CD4-positive, alpha-beta T cell treated with Interleukin-21 for 1 hour (primary cell): ENCODE measurements at places on chromosomes 16 and 17.

GRCh38 chr16:89031715-89032659 is 55.0 kb upstream of the CBFA2T3 start:
- peak; percentile 71 for DNase-seq

GRCh38 chr17:6596081-6596480 is 39.7 kb upstream of the PITPNM3 start:
- no peak for DNase-seq

- DNase-seq, result no peak
Observed at GRCh38 chr16:20364051-20364450, 11.5 kb upstream of the UMOD start.

DNA sequence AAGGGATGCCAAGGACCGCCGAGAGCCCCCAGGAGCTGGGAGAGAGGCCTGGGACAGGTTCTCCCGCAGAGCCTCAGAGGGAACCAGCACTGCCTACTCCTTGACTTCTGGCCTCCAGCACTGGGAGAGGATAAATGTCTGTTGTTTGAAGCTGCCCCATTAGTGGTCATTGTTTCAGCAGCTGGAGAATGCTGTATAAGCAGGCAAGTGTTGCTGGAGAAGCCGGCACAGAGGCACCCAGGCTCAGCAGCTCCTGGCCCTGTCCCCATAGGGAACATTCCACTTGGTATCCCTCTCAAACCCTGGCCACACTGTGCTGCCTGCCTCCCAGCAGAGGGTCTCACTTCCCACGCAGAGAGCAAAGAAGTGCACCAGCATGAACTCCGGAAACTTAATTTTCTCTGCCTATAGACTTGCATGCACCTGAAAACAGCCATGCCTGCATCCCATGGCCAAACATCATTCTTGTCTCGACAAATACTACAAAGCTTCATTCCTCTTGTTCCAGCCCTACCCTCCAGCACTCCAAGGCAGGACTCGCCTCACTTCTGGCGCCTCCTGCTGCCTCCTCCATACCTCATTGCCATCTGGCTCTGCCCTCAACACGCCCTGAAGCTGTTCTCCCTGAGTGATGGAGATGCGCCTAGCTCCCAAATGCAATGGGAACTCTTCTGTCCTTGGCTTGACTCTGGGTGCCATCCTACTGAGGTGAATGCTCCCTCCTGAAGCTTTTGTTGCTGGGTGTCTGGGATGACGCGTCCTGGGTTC is 88.1 kb downstream of the DNAH17 start:
- no peak for DNase-seq

DNA sequence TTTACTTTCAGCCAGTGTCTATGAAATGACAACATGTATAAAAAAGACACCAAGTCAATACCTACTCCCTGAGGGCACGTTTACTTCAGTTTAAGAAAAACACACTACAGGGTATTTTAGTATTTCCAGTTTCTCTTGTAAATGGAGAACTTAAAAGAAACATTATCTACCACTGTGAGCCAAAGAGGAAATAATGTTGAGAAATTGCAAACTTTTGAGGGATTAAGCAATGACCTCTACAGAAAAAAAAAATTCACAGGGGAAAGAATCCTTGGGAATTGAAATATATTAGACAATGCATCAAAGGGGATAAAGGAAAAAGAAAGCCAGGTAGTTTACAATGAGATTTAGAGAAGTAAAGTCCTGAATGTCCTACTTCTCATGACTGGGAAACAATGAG is 126.0 kb downstream of the KCNJ2 start:
- no peak for DNase-seq

GRCh38 chr17:22517716-22518115 is 825.4 kb downstream of the KCNJ18 start:
- DNase-seq, result no peak

DNA sequence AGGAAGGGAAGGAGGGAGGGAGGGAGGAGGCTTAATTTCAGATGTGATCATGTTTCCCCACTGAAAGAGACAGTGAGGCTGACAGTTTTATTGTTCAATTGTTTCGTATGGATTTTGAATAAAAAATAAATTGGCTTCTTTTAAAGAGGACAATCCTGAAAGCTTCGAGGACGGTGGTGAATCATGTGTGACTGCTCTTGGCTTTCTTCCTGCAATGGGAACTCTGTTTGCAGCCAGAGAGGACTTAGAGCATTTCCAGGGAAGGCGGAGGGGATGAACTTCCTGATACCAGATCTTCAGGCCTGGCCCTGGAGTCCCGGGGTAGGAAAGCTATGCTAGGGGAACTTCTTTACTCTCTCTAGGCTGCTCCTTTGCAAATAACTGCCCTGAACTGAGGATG is 72.8 kb upstream of the C16orf82 start:
- no peak for DNase-seq

- DNase-seq, result no peak
Observed at GRCh38 chr16:50826797-50827316, 85.0 kb downstream of the CYLD start.

- no peak for DNase-seq
Observed at GRCh38 chr17:60395508-60396065, 3.7 kb upstream of the USP32 start.

DNA sequence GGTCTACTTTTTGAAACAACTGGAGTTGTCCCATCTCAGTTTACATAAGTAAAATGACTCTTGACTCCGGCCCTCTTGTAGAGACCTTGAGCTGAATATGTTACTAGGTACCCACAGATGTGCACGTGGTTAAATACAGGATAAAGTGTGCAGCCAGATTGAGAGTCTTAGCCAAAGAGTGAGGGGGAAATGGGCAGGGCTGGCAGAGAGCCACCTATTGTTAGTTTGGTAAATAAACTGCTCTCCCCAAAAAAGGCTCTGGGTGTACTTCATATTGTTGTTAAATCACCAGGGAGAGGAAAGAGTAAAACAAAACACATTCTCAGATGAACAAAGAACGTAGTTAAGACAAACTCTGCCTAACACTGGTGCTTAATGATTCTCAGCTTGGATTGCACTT is 20.3 kb downstream of the G6PC1 start:
- DNase-seq, result no peak

DNA sequence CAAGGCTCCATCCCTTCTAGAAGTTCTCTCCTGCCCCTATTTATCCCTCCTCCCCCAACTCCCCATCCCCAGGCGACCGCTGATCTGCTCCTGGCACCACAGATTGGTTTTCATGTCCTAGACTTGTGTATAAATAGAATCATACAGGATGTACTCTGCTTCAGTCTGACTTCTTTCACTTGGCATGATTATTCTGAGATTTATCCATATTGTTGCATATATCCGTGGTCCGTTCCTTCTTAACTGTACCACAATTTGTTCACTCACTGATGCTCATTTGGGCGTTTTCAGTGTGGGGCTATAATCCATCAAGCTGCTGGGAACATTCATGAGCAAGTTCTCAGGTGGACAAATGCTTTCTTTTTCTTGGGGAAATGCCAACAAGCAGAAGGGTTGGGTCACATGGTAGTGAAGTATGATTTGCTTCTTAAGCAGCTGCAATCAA is 23.9 kb downstream of the PITPNM3 start:
- DNase-seq, result no peak
